ENCODE measurements at places on chromosomes 1 and 21.

- no peak for DNase-seq
Observed at GRCh38 chr1:25699500-25700143, 83.0 kb downstream of the MAN1C1 start.

DNA sequence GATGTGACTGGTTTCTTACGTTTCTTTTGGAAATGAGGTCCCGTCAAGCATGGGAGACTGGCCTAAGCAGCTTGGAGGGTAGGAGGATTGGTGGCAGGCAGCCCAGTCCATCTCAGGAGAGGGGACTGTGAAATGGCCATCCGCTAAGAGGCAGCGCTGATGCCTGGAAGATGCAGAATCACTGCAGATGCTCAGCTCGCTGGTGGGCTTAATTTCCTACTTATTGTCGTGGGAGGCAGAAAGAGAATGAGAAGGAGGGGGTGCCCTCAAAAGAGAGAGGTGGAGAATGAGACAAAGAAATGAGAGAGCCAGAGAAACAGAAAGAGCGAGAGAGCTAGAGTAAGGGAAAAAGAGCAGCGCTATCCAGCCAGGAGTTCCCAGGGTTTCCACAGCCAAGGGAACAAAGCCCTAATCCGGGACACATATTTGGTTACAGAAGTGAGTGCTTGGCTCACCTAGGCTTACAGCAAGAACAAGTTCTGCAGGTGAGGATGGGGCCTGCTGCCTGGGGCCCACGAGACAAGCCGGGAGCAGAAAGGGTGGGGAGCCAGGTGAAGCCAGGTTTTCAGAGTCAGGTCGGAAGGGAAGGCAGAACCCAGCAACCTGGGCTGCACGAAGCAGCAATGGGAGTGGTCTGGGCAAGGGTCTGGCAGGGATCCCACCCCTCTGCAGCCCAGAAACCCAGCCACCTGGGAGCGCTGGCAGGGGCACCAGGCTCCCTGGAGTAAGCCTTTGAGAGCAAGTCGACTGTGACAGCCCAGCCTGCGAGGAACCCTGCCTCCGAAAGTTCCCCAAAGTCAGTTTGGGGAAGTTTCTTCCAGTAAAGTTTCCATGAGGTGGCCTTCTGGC, 5.8 kb downstream of the ECE1 start:
- no peak for DNase-seq

DNA sequence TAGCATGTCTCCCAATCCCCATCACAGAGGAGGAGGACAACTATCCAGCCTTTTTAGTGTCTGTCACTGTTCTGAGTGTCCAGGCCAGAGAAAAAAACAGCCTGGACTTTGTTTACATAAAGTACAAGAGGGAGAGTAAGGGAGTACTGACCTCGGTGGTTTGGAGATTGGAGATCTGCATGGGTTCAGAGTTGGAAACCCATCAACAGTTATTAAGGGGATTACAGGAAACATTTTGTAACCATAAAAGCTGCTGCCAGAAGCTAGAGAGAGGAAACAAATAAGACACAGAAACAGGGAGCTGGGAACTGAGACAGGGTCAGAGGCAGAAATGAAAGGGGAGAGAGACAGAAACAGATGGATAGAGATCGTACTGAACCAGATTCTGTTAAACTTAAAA, 131.5 kb upstream of the CTTNBP2NL start:
- peak; percentile 9 for DNase-seq

DNA sequence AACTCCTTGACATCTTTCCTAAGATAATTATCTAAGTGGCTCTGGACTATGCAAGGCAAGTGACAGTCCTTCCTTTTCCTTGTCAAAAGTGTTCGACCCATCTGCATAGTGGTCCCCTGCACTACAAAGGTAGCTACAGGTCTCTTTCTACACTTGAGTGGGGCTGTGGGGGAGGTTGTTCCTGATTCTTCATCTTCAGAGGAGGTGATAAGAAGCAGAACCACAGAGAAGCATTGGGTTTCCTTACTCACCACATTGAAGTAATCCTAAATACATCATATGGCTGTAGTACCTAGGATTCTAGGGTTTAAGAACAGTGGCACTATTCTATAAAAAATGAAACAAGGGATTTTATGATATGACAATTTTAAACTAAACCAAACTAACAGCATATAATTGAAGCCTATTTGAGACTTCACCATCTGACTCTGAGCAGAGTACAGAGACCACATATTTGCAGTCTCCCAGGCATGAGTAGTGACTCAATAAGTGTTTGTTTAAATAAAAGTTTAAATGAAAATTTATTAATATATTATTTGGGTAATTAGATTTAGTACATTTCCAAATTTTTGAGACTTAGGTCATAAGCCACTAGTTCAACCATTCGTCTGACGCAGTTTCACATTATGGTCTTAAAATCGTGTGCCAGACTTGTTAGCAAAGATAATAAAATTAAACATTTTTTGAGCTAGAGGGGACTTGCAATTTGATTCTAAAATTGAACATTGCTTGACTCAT, 54.9 kb upstream of the NEK7 start:
- peak; percentile 31 for DNase-seq

DNA sequence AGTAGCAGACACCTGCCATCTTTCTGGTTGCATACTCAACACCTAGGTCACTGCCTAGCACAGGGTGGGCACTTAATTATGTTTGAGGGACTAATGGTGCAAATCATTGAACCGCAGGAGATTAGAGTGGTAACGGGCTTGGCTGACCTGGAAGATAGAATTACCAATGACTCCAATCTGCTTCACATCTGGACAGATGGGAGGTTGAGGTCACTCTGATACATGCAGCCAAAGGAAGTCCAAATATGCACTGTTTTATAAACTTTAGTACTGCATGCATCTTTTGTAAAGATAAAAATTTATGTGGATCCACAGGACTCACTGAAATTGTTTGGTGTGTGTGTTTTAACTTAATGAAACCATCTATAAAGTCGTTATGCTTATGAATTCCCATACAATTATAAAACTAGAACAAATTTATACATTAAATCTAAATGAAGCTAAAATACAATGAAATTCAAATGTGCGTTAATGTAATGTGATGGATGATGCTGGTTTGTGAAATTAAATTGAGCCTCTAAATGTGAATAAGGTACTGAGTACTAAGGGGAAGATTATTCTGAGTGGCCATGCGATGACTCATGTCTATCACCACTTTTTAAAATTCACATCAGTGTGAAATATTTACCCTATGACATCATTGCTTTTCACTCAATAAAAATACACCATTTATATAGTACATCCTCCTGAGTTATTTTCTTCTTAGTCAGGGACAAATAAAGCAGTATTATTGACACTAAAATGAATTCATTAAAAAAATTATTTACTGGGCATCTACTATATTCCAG, 224.7 kb upstream of the FAM78B start:
- no peak for DNase-seq

GRCh38 chr1:163013826-163014600, 55.1 kb upstream of the RGS4 start:
- DNase-seq = no peak

DNA sequence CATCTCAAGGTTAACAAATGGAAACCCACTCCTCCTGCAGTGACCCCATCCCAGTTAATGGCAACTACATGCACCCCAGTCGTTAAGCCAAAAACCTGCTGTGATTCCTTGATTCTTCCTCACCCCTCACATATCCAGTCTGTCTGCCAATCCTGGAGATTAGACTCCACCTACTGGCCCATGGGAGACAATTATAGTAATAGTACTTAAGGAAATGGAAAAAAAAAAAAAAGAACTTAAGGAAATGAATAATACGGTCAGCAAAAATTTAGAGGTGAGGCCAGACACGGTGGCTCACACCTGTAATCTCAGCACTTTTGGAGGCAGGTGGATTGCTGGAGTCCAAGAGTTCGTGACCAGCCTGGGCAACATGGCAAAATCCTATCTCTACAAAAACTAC, 7.0 kb downstream of the NOL9 start:
- peak; percentile 17 for DNase-seq

DNA sequence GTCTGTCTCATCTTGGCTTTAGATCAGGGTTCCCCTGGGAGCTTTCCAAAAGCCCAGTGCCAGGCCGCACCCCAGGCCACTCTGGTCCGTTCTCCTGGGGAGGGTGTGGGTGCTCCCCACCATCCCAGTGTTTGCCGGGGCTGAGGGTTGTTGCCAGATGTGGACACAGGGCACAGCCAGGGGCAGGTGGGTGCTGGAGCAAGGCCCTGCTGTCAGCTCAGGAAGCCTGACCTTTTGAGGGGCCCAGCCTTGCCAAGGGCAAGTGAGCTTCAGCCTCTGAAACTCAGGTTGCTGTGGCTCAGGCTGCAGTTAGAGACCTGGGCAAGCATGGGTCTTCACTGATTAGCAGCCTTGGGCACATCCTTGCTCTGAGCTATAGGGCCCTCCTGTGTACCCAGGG, 22.8 kb upstream of the ZBTB21 start:
- DNase-seq = no peak

GRCh38 chr1:78088486-78088885, 42.7 kb downstream of the GIPC2 start:
- DNase-seq = no peak

GRCh38 chr1:27596261-27596660, 7.7 kb downstream of the AHDC1 start:
- no peak for DNase-seq

DNA sequence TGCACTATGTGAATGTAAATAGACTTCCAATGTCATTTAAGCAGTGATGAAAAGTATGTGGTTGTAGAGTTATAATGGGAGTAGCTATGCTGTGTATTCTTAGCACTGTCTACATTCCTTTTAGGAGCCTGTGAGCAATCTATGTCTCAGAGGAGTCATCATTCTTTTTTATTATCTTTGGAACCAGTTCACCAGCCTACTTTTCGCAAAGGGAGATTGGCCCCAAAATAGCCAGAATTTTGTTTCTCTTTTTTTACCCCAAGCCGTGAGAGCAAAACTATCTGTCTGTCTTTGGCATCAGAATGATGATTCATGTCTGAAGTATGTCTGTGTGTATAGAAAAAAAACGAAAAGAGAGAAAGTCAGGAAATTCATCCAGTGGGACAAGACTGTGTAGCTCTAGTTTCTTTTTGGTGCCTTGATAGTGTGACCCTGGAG, 44.2 kb downstream of the OSBPL9 start:
- peak; percentile 97 for DNase-seq

DNA sequence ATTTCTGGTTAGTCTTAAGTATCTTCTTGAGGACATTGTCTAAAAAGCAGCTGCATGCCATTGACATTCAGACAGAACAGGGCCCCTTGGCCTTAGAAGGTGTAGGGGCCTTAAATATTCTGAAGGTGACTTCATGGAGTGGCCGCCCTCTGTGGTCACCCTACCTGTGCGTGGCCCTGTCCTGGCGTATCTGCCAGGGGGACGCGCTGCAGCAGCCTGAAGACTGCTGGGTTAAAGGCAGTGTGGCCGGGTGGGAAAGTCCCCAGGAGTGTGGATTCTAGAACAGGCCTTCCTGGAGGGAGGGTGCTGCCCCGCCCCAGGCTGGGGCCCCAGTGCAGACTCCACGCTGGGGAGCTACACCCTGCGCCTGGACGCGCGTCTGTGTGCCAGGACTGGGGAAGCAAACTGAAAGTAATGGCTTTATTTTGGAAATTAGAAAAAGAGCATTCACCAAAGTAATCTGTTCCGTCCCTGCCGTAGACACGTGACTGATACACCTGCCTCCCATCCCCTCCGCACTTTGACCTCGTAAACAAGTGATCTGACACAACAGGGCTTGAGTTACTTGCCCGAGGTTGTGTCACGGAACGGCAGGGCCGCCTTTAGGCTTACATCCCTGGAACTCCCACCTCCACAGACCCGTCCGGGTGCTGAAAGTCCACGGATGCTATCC, 1.8 kb downstream of the AGPAT3 start:
- DNase-seq = no peak

DNA sequence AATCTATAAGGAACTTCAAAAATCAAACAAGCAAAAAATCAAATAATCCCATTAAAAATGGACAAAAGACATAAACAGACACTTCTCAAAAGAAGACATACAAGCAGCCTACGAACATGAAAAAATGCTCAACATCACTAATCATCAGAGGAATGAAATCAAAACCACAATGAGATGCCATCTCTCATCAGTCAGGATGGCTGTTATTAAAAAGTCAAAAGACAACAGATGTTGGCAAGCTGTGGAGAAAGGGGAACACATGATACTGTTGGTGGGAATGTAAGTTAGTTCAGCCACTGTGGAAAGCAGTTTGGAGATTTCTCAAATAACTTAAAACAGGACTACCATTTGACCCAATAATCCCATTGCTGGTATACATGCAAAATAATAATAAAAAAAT, 226.4 kb downstream of the S1PR1 start:
- no peak for DNase-seq

DNA sequence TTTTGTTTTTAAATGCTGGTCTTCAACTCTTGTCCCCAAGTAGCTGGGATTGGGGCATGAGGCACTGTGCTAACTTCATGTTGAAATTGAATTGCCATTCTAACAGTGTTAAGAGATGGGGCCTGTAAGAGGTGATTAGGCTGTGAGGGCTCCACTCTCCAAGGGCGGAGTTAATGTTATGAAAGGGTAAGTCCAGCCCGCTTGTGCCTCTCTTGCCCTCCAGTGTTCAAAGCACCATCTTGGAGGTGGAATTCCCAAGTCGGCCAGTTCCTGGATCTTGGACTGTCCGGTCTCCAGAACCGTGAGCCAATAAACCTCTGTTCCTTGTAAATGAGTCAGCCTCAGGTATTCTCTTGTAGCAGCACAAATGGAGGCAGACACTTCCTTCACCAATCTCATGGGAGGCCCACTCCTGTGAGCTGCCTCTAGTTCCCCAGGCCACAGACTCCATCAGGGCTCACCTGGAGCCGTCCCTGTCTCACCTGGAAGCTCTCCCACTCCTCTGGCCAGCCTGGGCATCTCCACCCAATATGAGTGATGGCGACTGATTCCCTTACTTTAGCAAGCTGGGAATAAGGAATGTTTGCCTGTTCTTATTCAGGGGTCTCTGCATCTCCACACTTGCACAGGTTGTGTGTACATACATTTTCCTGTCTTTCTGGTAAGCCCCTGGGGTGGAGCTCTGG, 15.5 kb downstream of the IBA57 start:
- no peak for DNase-seq

GRCh38 chr1:155717041-155717440, 28.1 kb downstream of the DAP3 start:
- DNase-seq = no peak

DNA sequence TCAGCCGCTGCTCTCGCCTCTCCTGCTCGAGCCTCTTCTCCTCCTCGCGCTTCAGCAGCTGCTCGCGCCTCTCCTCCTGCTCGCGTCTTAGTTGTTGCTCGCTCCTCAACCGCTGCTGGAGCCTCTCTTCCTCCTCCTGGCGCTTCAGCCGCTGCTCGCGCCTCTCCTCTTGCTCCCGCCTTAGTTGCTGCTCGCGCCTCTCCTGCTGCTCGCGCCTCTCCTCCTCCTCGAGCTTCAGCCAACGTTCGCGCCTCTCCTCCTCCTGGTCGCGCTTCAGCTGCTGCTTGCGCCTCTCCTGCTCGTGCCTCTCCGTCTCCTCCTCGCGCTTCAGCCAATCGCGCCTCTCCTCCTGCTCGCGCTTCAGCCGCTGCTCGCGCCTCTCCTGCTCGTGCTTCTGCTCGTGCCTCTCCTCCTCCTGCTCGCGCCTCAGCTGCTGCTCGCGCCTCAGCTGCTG, 3.7 kb downstream of the TCHH start:
- DNase-seq = peak; percentile 63

GRCh38 chr1:221869779-221870178, 127.9 kb upstream of the DUSP10 start:
- DNase-seq = peak; percentile 72
